ENCODE measurements at places on chromosomes 1 and 21. TPM values are rescaled to one million over a fixed set of nuclear protein-coding genes. Genes with fewer than 3 reads are reported as not detected.

- DNase-seq: no peak
These were observed 149.5 kb downstream of the TTLL7 start for GRCh38 chr1:83849191-83850061.

DNA sequence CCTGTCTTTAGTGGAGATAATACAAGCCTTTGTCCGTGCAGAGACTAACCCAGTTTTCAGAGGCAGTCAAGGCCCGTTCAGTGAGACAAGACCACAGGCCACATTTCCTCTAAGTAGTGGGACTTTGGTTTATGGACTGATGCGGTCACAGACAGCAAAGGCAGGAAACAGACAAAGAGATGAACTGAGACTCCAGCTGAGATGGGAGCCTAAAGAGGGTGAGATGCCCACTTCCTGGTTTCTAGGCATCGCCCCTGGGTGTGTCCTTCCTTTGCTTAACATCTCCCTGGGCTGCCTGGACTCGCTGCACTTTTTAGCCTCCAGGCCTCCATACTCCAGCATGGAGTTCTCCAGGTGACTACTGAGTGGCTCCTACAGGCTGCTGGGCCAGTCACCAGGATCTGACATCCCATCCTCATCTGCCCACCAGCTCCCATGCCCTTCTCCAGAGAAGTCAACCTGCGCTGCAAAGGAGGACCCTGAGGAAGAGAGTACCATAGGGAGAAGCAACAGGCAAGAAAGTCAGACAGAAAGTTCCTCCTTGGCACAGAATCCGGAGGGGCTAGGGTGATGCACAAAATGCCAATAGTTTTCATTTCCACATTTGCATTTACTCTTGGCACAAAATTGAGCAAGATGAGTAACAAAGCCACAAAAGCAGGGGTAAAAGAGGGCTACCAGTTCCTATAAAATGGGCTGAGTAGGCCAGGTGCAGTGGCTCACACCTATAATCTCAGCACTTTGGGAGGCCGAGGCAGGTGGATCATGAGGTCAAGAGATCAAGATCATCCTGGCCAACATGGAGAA is 15.1 kb downstream of the THEMIS2 start:
- DNase-seq: no peak

DNA sequence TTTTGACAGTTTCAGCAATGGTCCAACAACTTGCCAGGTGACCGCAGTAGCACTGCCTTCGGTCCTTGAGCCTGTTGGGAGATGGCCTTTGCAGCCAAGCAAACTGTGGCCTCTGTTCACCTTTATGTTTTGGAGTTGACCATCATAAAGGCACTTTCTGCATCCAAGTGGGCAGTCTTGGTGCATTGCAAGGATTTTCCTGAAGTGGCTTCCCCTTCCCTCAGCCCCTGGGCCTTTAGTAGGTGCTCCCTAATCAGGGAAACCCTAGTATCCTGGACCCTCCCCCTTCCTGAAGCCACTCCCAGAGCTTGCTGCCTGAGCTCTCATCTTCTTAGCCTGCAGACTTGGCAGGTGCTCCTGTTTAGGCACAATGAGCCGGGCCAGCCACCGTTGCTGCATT is 140.2 kb downstream of the TRABD2B start:
- no peak for DNase-seq

GRCh38 chr21:44399955-44400790 is 46.8 kb downstream of the TRPM2 start:
- DNase-seq: no peak

- peak; percentile 64 for DNase-seq
These were observed 720 bp upstream of the F3 start for GRCh38 chr1:94542088-94542870.

OR14I1 gene
- not detected for total RNA-seq

S100A12 gene
- total RNA-seq: not detected

DNA sequence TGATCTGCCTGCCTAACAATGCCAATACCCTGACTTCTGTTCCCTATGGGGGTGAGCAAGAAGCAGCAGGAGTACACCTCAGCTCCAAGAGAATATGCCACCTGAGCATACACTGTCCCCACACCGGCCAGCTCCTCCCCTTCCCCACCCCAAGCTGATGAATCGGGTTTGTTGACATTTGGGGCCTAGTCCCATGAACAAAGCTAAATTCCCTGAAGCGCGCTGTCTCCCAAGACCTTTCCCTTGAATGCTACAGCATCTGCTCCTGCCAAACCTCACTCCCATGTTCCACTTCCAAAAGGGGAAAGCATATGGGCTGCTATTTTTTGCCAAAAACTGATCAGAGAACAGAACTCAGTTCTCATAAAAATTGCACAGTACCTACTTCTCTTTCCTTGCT is 220.4 kb upstream of the CAMK1G start:
- no peak for DNase-seq

CYP4X1 gene
- total RNA-seq: not detected

- DNase-seq: no peak
These were observed 15.4 kb downstream of the ZP4 start for GRCh38 chr1:237875291-237875690.

- no peak for DNase-seq
These were observed 2.7 kb downstream of the DAB1 start for GRCh38 chr1:57420981-57421785.

- no peak for DNase-seq
These were observed 5.9 kb downstream of the AGO3 start for GRCh38 chr1:35936838-35937237.

DNA sequence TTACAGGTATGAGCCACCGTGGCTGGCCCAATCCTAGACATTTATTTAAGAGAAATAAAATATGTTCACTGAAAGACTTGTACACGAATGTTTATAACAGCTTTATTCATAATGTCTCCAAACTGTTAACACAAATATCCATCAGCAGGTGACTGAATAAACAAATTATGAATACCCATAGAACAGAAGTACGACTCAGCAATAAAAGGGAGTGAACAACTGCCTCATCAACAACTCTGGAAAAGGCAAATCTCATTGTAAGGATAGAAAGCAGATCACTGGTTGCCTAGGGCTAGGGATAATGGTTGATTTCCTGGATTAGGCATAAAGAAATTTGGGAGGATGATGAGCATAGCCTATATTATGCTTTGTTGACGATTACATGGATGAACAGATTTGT is 41.7 kb downstream of the GABPA start:
- no peak for DNase-seq

- DNase-seq: no peak
These were observed 10.0 kb upstream of the NPL start for GRCh38 chr1:182779530-182779929.

- DNase-seq: no peak
These were observed 13.2 kb downstream of the SEMA6C start for GRCh38 chr1:151133018-151133806.

- peak; percentile 60 for DNase-seq
These were observed 6.6 kb upstream of the SMIM12 start for GRCh38 chr1:34865981-34866761.

- DNase-seq: no peak
These were observed 11.2 kb downstream of the IFT25 start for GRCh38 chr1:53934170-53934765.

CAPZA1 gene
- total RNA-seq: 314 TPM

ROR1 gene
- 7.9 TPM for total RNA-seq

DNA sequence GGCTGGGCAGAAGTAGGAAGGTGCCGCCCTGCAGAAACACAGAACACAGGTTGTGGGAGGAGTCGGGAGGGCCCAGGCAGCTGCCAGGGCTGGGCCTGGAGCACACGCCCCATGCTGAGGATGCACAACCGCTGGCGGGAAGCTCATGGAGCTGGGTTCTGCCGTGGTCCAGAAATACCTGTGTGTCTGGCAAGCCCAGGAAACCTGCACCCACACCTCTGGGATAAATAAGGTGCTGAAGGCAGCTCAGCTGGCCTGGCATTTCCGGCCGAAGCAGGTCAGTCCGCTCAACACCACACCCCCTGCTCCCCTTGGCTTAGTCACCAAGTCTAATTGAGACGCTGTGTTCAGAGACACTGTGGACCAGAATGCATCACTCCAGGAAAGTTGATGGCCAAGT is 32.1 kb downstream of the CTNNBIP1 start:
- DNase-seq: no peak

TIAM1 gene
- 18.1 TPM for total RNA-seq

C1orf94 gene
- total RNA-seq: not detected

DNA sequence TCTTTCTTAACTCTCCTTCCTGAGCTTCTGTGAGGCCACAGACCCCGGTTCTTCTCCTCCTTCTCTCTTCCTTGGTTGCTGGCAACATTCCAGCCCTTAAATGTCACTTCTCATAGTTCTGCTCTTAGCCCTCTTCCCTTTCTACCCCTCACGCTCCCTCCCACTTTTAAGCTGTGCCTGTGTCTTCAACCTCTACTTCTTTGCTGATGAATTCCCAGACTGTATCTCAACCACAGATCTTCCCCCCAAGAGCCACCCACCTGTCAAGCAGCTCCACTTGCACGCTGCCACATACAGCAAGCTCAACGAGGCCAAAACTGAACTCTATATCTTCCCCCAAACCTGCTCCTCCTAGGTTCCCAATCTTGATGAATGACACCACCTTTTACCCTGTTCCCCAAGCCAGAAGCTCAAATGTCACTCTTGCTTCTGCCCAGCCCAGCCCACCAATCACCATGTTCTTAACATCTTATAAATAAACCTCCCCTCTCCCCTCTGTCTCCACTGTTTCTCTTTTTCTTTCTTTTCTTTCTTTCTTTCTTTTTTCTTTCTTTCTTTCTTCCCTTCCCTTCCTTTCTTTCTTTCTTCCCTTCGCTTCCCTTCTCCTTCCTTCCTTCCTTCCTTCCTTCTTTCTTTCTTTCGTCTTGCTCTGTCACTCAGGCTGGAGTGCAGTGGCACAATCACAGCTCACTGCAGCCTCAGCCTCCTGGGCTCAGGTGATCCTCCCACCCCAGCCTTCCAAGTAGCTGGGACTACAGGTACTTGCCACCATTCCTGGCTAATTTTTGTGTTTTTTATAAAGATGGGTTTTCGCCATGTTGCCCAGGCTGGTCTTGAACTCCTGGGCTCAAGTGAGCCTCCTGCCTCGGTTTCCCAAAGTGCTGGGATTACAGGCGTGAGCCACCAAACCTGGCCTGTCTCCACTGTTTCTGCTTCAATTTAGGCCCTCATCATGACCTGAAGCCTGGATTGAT is 19.8 kb upstream of the PTP4A2 start:
- no peak for DNase-seq

- peak; percentile 71 for DNase-seq
These were observed 148.3 kb downstream of the KCNJ6 start for GRCh38 chr21:37767984-37768383.

GRCh38 chr1:28371010-28371377 is 1.5 kb downstream of the PHACTR4 start:
- no peak for DNase-seq

CPLANE2 gene
- 7.1 TPM for total RNA-seq

DNA sequence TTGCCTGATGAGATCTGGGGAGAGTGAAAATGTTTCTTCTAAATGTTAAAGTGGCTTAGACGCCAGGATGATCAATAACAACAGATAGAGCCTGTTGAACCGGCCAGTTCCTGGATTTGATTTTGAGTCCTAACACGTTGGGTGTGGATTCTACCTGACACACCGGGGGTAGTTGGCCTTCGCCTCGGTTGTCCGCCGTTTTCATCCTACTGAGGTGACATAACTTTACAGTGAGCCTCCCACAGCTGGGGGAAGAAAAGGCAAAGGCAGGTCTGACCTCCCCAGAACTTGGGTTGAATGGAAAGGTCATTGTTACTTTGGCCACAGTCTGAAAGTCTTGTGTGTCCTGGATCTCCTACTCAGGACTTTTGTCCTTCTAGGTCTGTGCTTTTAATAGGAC is 1.1 kb downstream of the PGD start:
- no peak for DNase-seq

SLC45A1 gene
- total RNA-seq: 4.2 TPM

ZYG11A gene
- total RNA-seq: 0.13 TPM

GRCh38 chr1:202165267-202165941 is 5.0 kb upstream of the PTPN7 start:
- no peak for DNase-seq

Measured in LHCN-M2 (cell line).